Stimulated activated CD8-positive, alpha-beta memory T cell treated with anti-CD3 and anti-CD28 coated beads, Interleukin-4, amount 100 ng/mL, for 1 hour (primary cell): ENCODE measurements at places on chromosomes 5 and 9.

GRCh38 chr5:6402939-6403338 is 24.6 kb upstream of the MED10 start:
- no peak for DNase-seq

DNA sequence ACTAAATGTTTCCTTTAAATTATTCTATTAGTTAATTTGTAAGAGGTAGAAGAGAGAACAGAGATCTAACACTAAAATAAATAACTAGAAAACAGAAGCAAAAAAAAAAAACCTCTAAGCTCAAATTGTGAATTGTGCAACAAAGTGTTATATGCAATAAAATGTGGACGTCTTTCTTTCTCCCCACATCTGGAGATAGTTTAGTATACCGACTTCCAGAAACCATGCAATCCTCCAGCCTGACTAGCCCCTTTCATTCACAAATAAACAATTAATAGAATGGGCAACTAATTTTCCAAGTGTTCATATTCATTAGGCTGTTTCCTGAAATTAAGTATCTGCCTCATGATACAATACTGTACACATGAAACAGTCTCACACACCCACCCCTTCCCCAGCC is 258.5 kb downstream of the BNC2 start:
- DNase-seq: no peak

- no peak for DNase-seq
These were observed 139.5 kb upstream of the SLC27A6 start for GRCh38 chr5:128825826-128826225.

DNA sequence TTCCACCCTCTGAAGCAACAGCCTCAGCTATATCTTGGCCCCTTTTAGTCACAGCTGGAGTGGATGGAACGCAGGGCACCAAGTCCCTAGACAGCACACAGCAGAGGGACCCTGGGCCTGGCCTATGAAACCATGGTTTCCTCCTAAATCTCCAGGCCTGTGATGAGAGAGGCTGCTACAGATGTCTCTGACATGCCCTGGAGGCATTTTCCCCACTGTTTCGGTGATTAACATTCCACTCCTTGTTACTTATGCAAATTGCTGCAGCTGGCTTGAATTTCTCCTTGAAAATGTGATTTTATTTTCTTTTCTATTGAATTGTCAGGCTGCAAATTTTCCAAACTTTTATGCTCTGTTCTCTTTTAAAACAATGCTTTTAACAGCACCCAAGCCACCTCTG is 384.8 kb downstream of the PRR16 start:
- DNase-seq: no peak

DNA sequence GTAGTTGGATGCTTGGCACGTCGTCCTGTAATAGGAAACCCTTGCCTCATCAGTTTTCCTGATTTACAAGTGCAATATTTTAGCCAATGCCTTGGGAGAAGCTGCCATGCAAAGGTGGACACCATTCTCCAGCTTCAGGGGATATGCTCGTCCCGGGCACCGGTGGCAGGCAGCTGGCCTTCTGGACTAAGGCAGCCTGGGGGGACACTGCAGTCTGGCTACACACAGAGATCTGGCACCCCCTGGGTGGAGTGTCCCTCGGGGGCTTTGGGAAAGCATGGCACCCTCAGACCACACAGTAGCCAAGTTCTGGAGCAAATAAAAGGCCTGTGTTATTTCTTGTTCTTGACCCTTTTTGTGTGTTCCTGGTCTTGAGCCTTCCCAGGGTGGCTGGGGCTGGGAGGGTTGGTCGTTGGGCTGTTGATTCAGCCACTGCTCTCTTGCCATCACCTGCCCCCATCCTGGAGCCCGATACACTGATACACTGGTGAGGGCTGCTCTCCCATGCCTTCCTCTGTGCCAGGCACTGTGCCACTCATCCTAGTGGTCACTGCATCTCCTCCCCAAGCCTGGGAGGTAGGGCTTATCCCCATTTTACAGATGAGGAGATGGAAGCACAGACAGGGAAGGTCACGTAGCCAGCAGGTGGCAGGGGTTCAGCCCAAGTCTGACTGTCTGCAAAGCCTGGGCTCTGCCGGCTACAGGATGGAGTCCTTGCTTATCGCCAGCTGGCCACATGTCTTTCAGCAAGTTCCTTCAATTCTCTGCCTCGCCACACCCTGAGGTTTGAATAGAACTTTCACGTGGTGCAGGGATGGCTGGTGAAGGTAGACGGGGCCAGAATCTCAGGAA is 134.1 kb downstream of the RGS3 start:
- DNase-seq: no peak

- no peak for DNase-seq
These were observed 8.6 kb downstream of the SLC36A2 start for GRCh38 chr5:151338734-151339133.

GRCh38 chr9:108724652-108725051 is 131.1 kb downstream of the ACTL7B start:
- DNase-seq: no peak

GRCh38 chr5:154575546-154576428 is 97.8 kb upstream of the HAND1 start:
- no peak for DNase-seq

DNA sequence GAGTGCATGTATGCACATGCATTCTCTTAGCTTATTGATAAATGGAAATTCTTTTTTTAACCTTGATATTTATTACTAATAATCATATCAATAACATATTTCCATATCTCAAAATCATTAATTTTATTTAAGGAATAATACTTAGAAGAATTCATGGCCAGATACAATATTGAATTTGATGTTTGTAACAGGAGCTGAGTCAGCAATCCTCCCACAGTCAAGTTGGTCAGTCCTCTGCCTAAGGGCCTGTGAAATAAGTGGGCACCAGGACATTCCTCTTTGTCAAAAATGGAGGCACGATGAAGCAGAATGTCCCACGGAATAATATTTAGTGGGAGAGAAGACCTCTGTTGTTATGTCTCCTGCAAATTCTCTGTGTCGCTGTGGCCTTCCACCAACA is 148.6 kb downstream of the LRRC70 start:
- no peak for DNase-seq
